ENCODE measurements at places on chromosomes 2 and 18.

DNA sequence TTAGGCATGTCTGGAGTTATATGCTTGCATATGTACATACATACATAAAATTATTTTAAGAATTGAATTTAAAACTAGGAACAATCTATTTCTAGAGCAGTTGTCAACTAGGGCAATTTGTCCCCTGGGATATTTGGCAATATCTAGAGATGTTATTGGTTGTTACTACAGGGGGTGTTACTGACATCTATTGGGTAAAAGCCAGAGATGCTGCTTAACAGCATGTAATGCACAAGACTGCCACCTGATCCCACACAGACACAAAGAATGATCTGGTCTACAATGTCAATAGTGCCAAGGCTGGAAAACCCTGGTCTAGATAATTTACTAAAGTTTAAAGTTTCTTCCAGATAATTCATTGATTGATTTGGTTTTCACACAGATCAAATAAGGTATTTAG, 185.3 kb downstream of the NYAP2 start:
- no peak for DNase-seq

DNA sequence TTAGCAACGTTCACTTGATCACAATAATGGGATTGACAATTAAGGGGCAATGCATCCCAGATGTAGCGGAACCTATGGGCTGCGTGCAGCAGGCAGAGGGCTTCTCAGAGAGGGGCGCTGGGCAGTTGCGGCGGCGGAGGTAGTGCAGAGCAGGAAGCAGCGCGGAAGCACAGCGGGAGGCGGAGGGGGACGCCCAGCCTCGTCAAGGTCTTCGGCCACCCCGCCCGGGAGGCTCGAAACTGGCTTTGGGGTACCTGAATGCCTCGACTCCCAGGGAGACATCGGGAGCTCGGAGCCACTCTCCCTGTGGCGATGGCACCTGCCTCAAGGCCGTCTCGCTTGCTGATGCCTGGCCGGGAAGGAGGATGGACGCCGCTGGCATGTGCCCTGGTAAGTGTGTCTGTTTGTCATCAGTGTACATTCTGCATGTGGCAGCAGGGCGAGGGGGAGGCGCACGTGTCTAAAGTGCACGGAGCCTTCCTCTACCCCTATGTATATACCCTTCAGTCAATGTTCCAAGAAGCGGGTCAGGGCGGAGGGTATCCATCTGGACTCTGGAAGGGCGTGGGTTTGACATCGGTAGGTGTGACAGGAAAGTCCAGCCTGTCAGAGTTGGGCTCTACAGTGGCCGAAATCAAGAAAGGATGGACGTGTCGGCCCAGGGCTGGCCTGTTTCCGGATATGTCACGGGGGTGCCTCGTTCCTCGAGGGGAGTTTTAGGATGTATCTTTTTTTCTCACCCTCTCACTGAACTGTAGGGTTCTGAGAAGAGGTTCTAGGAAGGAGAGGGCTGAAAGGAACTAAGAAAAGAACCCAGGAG, 7.5 kb upstream of the SP9 start:
- DNase-seq: no peak

DNA sequence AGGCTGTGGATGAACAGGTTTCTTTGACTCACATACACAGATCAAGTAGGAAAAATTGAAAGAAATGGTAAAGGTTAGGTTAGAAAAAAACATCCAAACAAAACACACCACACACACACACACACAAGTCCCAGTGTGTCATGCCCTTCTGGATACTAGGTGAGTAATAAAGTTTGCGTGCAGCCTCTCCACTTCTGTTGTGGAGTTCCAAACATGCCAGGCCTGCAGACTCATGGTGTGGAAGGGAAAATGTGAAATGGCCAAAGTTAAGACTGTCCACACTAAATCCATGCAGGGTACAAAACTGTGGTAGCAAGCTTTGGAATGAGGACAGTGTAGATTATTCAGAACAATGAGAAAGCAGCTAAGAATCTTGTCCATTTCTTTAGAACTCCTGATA, 114.6 kb downstream of the IKZF2 start:
- no peak for DNase-seq

DNA sequence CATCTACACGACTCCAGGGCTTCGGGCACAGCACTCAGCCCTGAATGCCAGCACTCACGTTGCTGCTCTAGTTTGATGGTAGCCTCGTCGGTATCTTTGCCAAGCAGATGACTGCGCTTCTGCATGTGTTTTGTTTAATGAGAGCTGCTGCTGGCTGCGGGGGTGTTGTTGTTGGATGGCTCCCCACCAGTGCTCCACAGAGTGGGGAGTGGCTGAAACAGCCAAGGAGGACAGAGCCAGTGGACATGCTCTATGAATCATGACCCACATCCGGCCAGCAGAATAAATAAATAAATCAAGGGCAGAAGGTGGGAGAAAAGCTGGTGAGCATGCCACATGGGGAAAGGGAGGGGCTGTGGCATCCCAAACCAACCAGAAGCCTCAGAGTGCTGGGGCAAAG, 131.2 kb upstream of the SOX11 start:
- DNase-seq: peak; percentile 35

DNA sequence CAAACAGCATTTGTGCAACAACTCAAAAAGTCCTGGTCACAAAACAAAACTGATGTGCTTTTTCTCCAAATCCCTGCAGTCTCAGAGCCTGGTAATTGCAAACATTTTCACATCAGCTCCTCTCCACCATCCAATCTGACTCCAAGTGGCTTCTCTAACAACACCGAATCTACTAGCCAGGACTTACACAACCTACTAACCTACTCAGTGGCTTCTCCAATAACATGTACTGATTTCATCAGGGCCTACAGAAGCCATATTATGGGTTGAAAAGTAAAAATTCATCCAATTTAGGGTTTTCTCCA, 104.3 kb downstream of the COLEC12 start:
- DNase-seq: no peak

DNA sequence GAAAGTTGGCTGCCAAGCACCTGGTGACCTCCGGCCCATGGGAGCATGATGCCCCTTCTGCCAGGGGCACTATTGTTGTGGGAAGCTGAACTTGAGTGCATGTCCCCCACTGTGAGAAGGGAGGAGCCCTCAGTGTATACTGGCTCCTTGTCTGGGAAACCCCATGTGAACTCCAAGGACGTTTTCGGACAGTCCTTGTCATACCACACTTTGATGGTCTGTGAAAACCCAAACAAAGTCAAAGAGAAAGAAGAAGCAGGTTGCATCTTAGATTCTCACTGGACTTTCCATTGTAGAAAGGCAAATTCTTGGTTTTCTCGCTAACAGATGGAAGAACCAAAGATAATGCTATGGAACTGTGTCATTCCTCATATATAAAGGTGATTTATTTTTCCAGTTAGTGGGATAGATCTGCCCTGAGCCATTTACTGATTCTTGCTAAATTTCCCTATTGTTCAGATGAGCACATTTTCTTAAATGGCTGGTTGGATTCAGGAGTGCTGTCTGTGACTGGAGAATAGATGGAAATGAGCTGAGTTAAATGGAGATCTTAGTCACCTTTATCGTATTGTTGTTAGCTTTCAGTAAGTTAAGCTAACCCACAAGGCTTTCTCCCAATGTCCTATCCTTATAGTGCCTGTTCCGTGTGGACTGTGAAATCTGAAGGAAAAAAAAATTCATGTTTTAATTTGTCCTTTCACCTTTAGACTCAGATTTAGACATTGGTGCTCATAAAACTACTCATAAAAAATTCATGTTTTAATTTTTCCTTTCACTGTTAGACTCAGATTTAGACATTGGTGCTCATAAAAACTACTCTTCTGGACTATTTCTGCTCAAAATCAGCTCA, 166.6 kb downstream of the ACTR3 start:
- no peak for DNase-seq

- DNase-seq: no peak
These were observed 1.4 kb upstream of the KIF1A start for GRCh38 chr2:240821429-240821778.

GRCh38 chr18:36337679-36338402, 40.3 kb downstream of the FHOD3 start:
- no peak for DNase-seq

DNA sequence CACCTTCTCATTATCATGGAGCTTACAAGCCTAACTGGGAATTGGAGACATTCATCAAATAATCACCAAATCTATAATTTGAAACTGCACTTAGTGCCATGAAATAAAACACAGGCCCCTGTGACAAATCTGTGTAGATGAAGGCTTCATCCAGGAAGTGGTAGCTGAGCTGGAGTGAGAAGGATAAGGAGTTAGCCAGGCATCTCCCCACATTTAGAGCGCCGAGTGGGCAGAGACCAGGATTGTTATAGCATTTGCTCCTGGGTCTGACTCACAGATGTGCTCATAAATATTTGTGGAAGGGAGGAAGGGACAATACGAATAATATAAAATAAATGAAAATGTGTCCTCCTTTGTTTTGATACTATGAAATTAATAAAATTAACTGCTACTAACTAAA, 2.5 kb upstream of the MAT2A start:
- DNase-seq: no peak

DNA sequence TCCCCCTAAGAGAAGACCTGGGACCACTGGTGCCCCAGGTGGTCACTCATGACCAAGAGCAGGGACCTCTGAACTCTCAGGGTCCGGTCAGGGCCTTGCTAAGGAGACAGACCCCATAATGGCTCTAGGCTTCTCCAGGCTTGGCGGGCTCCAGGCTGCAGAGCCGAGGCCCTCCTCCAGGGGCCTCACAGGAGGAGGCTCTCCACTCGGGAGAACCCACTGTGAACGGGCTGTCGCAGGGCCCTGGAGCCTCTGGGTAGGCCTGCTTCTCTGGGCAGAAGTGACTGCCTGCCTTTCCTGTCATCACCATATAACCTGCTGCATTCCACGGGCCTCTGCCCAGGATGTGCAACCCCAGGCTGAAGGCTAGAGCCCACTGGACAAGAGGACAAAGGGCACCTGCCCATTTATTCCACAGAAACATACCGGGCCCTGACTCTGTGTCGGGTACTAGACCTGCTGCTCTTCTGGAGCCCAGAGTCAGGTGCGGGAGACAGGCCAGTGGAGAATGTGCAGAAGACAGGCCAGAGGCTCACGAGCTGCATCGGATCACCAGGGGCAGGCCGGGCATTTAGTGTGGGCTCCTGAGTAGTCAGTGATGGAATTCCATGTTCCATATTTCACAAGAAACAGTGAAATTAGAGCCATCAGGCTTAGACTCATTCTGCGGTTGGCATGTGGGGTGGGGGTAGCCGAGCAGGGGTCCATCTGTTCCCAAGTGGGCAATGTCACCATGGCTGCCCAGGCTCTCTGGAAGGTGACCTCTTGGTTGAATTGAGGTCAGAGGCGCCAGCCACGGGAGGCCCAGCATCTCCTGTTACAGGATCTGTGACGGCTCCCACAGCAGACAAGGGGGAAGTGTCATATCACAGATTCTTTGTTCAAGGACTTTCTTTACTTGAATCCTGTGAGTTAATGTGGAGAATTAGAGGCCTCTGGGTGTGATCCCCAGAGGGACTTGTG, 220.8 kb downstream of the SH3RF3 start:
- no peak for DNase-seq

DNA sequence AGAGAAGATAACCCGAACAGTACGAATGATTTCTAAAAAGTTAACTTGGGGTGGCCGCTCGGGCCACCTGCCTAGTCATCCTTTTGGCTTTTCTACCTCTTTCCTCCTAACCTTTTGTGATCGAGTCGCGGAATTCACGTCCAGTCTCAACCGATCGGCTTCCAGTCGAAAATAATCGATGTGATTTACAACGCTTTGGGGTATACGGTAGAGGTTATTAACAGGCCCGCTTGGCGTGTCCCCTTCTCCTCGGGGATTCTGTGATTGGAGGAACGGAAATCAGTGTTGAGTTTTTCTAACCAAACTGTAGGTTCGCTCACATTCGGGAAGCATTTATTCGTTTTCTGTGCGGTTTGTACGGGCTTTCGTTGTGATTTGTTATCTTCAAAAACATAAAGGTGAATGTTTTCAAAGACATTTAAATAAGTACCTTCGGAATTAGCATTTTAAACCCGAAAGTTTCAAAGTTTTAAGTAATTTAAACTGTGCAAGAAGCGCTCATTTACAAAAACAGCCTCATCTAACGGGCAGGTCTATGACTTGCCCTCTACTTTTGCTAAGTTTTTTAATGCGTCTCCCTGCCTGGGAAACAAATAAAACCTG, 588 bp upstream of the FOXI3 start:
- no peak for DNase-seq

DNA sequence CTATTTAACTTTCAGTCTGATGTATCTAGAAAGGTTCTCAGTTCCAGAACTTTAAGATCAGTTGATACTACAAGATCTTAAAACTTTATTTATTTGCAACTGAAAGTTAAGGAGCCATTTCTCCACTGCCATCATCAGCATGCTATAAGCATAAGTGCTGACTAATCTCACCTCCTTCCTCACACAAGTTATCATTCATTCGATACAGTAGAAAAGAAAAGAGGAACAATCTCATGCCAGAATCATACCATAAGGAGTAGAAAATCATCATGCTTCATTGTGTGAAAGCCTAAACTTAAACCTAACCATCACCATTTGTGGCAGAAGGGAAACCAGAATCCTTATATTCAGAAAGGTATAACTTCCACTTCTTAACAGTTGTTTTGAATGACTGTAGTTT, 176.6 kb upstream of the NRXN1 start:
- no peak for DNase-seq

DNA sequence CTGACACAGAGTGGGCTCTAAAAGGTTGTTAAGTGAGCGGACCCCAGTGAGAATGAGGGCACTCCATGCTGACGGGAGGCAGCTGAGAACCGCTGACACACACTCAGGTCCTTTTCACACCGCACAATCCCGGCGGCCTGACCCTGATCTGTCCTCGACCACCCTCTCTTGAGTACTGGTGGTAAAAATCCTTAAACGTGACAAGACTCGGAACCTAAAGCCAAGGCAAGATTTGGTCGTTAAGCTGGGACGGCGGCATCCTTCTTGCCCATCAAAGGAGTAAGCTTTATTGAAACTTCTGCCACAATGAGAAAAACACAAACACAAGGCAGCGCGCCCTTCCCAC, 569 bp downstream of the TMX3 start:
- no peak for DNase-seq

DNA sequence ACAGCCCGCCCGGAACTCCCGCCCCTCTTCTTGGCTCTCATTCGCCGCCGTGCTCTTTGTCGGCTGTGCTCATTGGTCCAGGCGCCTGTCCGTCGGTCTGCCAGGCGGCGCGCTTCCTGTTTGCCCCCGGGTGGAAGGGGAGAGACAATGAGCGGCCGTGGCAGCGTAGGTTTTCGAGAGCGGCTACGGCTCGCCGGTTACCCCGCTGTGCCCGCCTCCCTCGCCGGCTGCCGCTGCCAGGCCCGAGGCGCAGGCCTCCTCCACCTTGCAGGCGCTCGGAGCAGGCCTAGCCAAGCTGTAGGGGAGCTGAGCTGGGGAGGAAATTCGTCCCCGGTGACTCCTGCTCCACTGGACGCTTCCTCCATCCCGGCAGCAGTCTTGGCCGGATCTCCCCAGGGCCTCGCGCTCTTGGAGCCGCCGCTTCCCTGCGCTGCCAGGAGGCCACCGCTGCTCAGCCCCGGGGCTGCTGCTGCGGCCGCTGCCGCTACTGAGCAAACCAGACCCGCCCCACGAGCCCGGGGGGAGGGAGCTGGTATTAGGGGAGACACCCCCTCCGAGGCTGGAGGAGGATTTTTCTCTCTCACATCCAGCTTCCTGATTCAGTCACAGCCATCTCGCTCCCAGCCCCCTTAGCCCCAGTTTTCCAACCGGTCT, at the start of gene SP3:
TSS of gene SP3 (minus strand) at position 2 of the 654 bp plus-strand sequence. CDS start 202 bp downstream, outside the sequence.
- DNase-seq: peak; percentile 98

GRCh38 chr2:201781557-201782051, 871 bp upstream of the ALS2 start:
- no peak for DNase-seq

All from left ventricle myocardium superior (tissue), 1 donor.